T-helper 2 cell (primary cell): ENCODE measurements at places on chromosomes 6 and 20.

DNA sequence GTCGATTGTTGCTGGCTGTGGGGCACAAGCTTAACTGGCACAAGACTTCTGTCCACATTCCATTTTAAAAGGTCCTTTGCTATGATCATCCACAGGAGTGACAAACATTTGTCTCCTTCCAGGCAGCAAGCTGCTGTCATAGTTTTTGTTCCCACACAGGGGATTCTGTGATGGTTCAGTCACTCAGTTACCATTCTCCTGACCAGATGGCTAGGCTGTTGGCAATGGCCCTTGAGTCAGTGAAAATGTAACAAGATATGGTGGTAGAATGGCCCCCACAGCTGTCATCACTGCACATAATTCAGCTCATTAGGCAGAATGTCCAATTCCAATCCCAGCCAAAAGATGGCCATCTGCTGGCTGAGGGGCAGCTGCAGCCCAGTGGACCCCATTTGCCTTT is 13.7 kb downstream of the BPIFA1 start:
- DNase-seq: no peak

DNA sequence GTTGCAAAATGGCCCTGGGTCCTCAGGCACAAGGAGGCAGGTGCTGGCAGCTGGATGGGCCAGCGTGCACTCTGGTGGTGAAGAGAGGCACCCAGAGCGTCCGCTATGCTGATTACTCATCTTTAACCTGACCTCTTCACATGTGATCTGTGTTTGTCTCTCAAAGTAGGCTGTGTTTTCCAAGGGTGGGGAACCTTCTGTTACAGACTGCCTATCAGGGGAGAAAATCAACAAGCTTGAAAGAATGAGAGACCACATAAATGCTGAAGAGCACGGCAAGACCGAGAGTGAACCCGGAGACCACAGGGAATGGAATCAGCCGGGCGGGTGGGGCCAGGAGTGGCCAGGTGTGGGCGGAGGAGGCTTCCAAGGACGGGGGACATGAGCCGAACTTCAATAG is 16.2 kb downstream of the BNIP5 start:
- DNase-seq: no peak

DNA sequence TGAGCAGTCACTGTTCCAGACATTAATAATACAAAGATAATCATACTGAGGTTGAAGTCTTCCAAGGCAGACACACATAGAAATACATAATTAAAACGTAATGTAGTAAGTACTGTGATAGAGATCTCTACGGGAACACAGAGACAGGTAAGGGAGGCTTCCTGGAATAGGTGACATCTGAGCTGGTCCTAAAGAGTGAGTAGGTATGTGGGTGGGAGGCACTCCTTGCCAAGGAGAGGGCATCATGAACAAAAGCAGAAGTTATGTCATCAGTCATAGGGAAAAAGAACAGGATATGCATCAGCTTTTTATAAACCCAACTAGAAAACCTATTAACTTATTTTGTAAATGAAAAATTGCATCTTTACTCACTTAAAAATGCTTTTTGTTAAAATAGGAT is 110.0 kb downstream of the MAP7 start:
- DNase-seq: no peak

- no peak for DNase-seq
These were observed 40.3 kb upstream of the ZFAND3 start for GRCh38 chr6:37779111-37779800.

DNA sequence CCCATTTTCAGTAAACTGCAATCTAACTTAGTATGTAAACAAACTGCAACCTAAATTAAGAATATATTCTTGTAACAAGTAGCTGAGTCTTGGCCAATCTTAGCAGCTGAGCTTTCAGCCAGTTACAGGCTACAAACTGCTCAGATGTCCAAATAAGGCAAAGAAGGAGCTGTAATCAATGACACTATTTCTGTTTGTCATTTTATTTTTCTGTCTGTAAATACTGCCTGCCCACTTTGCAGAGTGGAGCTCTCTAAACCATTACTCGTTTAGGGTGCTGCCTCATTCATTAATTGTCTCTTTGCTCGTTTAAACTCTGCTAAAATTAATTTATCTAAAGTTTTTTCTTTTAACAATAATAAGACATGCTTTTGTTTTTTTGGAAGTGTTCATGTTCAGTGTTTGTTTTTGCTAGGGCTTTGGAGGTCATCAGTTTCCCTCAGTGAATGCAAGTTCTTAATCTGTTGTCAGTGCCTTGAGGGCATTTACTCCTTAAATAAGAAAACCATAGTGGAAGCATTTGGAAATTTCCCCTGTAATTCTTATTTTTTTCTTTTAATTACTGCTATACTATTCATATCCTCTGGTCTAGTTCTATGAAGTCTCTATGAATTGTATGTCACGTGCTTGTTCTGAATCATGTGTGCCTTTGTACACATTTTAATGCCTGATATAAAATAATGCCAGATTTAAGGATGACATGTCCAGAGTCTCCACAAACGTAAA is 3.6 kb upstream of the PRL start:
- DNase-seq: no peak
